Hepatocyte (in vitro differentiated cells): ENCODE measurements at places on chromosomes 16 and 17. TPM values are rescaled to one million over a fixed set of nuclear protein-coding genes. Genes with fewer than 3 reads are reported as not detected.

GRCh38 chr16:25020112-25020631 is 5.0 kb upstream of the ARHGAP17 start:
- no peak for DNase-seq

GRCh38 chr16:82523815-82524214 is 103.0 kb upstream of the CDH13 start:
- DNase-seq = no peak

- DNase-seq = peak; percentile 19
Observed at GRCh38 chr16:82655072-82655714, 28.4 kb downstream of the CDH13 start.

C16orf46 gene
- 1.0 and 2.5 TPM in 2 replicates for total RNA-seq

- DNase-seq = no peak
Observed at GRCh38 chr17:49674507-49674906, 3.4 kb downstream of the SPOP start.

PRRT2 gene
- 7.0 and 8.0 TPM in 2 replicates for total RNA-seq

KRT27 gene
- not detected in 2 replicates for total RNA-seq

DNA sequence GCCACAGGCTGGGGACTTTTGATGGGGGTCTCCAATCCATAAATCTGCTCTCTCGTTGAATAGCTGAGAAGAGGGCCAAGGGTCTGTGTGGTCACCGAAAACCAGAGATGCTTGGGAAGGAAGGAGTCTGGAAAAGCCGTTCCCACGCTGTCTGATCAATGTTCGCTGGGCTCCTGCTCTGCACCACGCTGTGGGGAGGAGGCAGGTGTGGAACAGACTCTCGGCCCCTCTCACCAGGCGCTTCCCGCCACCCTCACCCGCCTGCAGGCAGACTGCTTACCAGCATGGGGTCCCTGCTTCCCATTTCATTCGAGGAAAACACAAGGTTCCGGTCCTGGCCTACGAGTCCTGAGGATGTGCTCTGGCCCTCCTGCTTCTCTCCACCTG is 702 bp upstream of the ALDH3A1 start:
- no peak for DNase-seq

DNA sequence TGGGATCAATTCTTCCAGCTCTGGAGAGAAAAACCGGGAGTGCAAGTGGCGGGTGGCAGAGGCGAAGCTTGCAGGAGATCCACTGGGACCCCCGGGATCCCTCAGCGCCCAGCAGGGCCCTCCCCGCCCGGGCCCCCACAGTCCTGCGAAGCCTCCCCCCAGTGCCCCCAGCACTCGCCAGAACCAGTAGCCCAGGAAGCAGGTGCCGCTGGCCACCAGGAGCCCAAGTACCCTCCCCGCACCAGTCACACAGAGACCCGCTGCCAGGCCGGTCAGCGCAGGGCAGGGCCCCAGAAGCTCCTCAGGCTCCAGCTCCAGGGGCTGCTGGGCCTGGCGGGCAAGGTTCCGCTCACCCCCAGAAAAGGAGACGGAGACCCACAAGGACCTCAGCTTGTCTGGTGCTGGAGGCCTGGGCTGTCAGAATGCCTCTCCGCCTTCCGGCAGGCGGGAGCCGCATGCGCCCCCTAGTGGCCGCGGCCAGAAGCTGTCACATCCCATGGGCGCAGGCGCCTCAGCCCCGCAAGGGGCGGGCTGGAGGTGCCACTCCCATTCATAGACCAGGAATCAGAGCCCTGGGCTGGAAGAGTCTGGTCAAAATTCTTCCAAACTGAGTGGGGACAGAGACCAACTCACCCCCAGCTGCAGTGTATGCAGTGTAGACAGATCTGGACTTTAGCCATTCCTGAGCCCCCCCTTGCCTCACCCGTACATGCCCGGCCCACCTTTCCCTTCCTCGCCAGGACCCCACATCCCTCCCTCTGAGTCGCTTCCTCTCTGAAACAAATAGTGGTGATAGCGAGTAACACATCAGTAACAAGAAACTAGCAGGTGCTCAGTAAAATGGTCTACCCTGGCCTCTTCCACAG is 1002.3 kb downstream of the KCNJ18 start:
- DNase-seq = no peak

DNA sequence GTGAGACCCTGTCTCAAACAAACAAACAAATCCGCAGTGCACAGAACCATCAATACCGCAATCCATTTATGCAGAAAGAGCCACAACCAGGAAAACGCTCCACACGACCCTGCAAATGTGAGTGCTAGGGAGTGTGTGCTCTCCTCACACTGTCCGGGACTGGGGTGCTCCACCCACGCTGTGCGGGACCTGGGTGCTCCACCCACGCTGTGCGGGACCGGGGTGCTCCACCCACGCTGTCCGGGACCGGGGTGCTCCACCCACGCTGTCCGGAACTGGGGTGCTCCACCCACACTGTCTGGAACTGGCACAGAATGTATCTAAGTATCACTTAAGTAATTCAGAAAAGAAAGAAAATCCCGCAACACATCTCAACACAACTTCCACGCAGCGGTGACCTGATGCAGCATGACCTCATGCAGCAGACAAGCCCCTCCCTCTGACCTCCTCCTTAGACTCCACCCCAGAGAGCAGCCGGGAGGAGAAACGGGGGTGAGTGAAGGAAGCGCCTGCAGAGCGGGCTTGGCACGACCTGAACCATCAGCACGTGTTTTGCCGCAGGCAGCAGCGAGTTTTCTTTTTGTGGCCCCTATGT is 38.5 kb downstream of the ZNF276 start:
- DNase-seq = no peak

DNA sequence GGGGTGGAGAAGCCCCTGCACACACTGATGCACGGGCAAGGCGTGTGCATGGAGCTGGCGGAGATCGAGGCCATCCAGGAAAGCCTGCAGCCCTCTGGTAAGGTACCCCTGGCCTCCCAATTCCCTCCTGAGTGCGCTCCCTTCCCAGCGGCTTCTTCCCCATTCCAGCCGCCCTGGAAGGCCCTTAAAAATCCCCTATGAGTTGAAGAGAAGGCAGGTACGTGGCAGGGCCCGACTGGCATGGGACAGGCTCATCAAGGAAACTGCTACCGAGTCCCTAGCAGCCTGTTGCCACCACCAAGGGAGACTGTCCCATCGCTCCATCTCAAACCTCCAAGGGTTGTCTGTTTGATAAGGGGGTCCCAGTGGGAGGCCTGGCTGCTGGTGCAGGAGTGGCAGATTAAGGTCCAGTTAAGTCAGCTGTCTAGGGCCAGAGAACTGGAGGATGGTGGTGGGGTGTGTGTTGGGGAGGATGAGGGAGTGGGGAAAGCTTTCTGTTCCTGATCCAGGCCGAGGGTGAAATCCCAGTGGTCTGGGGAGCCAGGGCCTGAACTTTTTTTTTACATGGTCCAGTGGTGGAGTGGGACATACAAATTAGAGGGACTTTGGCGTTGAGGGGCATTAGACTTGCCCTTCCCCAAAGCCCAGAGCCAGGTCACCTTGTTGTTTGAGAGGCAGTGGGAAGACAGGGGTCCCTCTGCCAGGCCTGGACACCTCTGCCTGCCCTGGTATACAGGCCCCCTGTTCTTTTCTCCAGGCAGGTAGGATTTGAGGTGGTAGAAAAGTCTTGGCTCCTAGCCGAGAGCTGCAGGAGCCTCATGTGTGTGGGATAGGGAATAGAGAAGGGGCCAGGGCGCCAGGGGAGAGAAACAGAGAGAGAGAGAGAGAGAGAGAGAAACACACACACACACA is 994 bp downstream of the IGFBP4 start:
- DNase-seq = no peak

GRCh38 chr17:3910420-3911270 is 5.6 kb downstream of the P2RX1 start:
- no peak for DNase-seq

ICAM2 gene
- 6.0 and 8.4 TPM in 2 replicates for total RNA-seq

DNA sequence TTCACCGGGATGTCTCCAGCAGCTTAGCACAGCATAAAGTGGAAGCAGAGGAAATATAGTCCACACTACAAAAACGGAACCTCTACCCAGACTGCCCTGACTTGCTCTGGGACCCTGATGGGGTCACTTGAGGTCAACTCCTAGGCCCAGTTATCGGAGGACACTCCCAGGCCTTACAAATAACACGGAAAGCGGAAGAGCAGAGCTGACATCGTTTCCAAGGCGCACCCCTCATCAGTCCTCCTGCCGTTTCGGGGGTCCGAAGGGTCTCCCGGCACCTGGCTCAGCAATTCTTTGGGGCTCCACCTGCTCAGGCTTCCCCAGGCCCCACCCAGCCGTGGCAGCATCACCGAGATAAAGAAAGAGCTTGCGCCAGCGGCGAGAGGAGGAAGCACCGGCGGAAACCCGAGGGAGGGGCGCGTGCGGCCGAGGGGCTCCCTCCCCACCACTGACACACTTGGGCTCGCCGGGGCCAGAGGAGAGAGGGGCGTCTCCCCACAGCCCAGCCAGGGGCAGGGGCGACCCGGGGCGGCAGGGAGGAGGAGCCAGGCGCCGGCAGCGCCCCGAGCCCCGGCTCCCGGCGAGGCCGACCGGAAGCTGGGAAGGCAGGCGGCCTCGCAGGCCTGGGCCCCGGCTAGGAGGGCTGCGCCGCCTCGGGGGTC is 727 bp downstream of the CORO7 start:
- DNase-seq = peak; percentile 66

DNA sequence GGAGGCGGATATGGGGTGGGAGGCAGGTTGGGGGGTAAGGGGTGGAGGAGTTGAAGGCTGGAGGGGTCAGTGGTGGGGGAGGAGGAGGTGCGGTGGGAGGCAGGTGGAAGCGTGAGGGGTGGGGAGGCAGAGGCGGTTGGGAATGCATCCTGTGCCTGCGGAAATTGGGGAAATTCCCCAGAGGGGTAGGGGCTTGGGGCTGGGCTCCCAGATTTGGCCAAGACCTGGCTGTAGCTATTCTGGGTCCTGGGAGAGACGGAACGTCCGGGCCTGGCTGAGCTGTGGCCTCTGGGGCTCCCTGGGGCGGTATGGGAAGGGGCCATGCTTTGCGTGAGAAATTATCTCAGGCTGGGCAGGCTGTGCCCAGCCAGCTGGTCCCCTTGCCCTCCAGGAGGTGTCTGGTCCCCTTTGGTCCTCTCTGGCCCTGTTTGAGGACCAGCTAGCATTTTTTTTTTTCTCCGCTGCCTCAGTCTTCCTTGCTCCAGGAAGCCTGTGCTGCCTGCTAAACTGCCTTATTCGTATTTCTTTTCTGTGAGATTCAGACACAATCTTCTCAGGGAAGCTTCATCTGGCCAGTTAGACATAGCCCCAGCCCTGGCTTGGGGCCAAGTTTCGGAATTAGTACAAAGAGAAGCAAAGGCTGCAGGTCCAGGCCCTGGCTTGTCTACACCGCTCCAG is 7.3 kb upstream of the TRPV2 start:
- peak; percentile 70 for DNase-seq

DNA sequence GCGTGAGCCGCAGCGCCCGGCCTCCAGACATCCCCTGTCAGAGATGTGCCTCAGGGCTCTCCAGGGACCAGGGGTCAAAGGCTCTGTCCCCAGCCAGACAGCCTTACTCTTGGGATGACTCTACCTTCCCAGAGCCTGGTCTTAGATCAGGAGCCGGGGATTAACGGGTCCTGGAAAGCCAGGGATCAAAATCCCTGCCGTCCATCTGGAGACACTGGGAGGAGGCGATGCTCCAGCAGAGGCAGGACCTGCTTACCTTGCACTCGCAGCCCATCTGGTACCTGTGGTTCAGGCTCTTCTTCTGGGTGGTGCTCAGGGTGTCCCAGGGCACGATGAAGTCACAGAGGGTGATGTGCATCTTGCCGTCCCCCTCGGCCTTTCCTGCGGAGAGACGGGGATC is 16.7 kb upstream of the USP36 start:
- DNase-seq = no peak

DNA sequence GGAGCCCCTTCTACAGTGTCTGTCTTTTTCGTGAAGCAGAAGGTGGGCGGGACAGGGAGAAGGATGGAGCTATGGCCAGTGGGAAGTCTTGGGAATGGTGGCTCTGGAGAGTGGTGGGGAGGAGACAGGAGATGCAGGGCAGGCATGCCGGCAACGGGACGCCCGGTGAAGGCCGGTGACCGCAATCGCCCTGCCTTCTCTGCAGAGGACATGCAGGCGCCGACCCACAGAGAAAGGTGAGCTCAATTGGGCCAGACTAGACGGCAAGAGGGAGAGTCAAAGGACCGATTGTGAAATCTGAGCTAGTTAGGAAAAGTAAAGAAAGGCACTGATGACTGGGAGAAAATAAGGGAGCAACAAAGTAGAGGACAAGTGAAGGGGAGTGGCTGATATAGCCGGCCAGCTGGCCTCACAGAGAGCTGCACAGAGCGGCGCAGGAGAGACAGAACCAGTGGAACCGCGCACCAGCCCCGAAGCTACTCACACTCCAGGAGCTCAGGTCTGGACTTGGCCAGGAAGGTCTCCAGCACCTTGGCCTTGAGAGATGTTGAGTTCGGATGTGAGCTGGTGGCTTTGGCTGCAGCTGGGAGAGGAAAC is 18.9 kb downstream of the TRIM25 start:
- no peak for DNase-seq

GRCh38 chr17:82930043-82930923 is 90.5 kb upstream of the ZNF750 start:
- DNase-seq = no peak

- DNase-seq = no peak
Observed at GRCh38 chr17:6623941-6624340, 16.6 kb downstream of the KIAA0753 start.

SLC47A1 gene
- total RNA-seq = 38.0 and 38.4 TPM in 2 replicates

USB1 gene
- total RNA-seq = 17.6 and 18.2 TPM in 2 replicates
